Endothelial cell (in vitro differentiated cells): ENCODE measurements at places on chromosomes 5 and 9.

GRCh38 chr9:127501821-127502343, 50.6 kb downstream of the LRSAM1 start:
- peaks cover 5% of the 10 kb centered on the region for H3K27me3 ChIP-seq
- no peak for DNase-seq
- peaks cover 5% of the 10 kb centered on the region for H3K36me3 ChIP-seq
- H3K4me3 ChIP-seq = no peak overlapping the region
- H3K4me1 ChIP-seq = no peaks in the 10 kb centered on the region
- no peak overlapping the region for H3K27ac ChIP-seq

GRCh38 chr9:82105729-82106128, 117.2 kb downstream of the SPATA31D1 start:
- H3K27ac ChIP-seq = no peak overlapping the region
- no peaks in the 10 kb centered on the region for H3K4me1 ChIP-seq
- H3K27me3 ChIP-seq = no peaks in the 10 kb centered on the region
- H3K36me3 ChIP-seq = no peaks in the 10 kb centered on the region
- no peak for DNase-seq
- no peak overlapping the region for H3K4me3 ChIP-seq

GRCh38 chr9:76150013-76150412, 244.2 kb downstream of the RFK start:
- no peak overlapping the region for H3K27ac ChIP-seq
- DNase-seq = no peak
- H3K36me3 ChIP-seq = no peaks in the 10 kb centered on the region
- no peak overlapping the region for H3K4me3 ChIP-seq

GRCh38 chr5:31692561-31693221, 53.8 kb downstream of the PDZD2 start:
- H3K4me1 ChIP-seq = no peaks in the 10 kb centered on the region
- DNase-seq = no peak
- no peak overlapping the region for H3K4me3 ChIP-seq
- no peak overlapping the region for H3K27ac ChIP-seq
- H3K36me3 ChIP-seq = peaks cover 8% of the 10 kb centered on the region

- no peak overlapping the region for H3K4me3 ChIP-seq
- no peaks in the 10 kb centered on the region for H3K4me1 ChIP-seq
- H3K27me3 ChIP-seq = peaks cover 2% of the 10 kb centered on the region
- DNase-seq = no peak
Measured at GRCh38 chr9:5352637-5353248, 13.1 kb upstream of the RLN1 start.

DNA sequence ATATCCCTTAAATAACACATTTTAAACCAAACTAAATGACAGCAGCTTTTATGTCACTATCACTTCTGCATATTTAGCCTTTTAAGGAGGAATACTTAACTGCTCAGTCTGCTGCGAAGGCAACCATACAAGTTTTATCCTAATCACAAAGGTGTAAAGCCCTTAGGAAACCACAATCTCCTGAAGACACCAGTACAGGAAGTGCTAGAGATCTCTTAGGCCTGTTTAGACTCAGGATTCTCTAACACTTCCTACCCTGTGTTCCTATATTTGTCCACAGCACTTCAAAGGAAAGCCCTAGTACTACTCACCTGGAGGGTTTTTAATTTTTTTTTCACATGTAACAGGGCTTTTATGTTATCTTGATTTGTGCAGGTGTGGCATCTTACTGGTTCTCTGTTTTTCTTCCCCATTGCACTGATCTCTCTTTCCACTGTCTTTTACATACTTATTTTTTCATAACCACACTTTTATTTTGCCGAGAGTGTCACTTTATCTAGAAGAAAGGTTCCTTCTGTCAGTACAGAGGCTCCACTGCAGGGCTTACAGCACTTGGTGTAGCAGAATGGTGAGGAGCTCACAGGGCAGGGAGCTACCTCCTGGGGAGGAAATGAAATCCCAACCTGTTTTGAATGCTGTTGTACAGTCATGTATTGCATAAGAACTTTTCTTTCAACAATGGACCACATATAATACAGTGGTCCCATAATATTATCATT, 1060.6 kb upstream of the ACO1 start:
- H3K27ac ChIP-seq = peak overlapping the region; percentile 39
- DNase-seq = no peak
- no peak overlapping the region for H3K4me3 ChIP-seq
